ENCODE measurements at places on chromosomes 7 and 10. TPM values are rescaled to one million over a fixed set of nuclear protein-coding genes. Genes with fewer than 3 reads are reported as not detected.

DNA sequence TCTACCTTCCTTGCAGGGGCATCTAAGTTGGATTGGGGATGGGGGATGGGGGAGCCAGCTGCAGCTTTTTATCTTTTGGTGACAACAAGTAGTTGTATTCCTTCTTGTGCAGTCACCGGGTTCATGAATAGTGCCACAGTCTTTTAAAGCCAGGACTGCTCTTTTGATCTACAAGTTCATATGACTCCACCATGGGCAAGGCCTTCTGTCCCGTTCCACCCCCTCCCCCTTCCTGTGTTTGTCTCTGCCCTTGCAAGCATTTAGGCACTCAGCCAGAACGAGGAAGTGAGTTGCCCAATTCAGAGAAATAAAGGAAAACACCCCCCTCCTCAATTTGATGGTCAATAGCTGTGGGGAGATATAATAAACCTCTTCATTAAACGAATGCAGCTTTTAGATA lies 44.8 kb upstream of the EGR2 start:
- DNase-seq: no peak

DNA sequence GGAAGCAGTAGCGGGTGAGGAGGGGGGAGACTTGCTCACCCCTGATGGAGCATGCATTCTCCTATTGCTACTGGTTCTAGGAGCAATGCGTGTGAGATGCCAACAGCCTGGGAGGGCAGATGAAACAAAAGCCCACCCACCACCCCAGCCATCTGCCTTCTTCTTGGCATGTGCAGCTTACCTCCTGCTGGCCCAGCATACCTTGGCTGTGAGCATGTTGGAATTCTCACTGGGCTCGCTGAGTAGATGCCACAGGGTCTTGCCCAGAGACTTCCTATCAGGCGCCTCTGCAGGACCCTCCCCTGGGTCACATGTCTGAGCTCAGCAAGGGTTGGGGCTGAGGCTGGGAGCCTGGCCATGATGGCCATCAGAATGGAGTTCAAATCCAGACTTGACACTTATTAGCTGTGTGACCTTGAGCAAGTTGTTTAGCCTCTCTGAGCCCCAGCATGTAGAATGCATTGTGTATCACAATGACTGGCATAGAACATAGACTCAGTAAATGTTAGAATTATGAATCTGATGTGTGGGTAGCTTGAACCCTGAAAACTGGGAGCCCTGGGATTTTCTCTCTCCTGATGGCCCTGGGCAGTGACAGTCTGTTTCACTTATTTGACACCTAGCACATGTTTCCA lies 38.2 kb downstream of the CDH23 start:
- DNase-seq: no peak

DNA sequence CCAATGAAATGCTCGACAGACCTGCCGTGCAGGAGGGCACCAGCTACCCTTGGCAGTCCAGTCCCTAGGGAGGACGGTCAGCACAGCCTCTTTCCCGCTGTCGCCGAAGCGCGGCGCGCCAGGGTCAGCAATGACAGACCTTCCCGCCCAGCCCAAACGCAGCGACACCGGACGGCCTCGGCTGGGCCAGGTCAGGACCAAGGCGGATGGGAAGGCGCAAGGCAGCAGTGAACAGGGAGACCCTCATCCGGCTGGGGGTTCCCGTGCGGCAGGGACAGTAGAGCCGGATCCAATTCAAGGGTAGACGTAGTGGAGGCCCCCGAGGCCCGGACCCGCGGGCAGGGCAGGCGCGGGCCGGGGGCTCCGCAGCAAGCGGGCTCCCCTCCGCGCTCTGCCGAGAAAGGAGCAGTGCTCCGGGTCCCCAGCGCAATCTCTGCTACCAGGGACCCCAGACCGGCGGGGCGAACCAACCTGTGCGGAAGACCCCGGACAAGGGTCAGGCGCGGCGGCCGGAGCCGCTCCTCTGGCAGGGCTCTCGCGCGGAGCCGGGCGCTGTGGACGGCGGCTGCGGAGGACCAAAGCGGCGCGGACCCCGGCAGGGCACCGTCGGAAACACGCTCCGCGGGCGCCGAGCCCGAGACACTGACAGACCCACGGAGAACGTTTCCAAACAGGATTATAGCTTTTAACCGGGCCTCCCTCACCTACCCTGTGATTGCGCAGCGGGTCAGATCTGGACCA lies at the start of gene SEC31B:
Gene SEC31B, minus strand, starts transcription at position 551 of the 741 bp plus-strand sequence. CDS start 2,909 bp downstream, outside the sequence.
- DNase-seq: no peak

DNA sequence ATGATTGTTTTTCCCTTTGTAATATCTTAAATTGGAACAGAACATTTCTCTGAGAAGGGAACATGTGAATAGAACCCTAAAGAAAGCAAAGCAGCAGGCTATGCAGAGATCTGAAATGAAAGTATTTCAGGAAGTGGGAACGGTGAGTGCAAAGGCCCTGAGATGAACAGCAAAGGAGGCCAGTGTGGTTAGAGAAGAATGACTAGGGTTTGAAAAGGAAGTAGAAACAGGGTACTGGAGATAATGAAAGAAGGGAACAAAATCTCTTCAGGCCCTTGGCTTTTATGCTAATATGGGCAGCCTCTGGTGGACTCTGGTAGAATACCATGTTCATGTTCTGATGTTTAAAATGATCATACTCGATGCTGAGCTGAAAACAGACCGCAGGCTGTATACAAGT lies 22.2 kb downstream of the ARHGAP21 start:
- no peak for DNase-seq

- DNase-seq: no peak
Observed at GRCh38 chr7:36448781-36449379, 59.2 kb downstream of the ANLN start.

DNA sequence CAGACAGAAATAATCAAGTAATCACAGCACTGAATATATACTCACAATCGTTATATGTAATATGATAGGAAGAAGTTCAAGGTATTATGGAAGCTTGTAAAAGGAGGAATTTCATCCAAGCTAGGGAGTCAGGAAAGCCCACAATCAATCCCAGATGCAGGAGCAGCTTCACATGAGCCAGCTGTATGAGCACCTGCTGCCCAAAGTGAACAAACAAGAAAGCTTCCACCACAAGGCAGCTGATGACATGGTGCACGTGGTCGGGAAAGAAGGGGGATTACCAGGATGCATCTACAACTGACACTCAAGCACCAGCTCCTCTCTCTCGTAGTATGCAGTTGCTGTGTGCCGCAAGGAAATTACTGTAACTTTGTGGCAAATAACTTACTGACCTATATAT lies 225.2 kb downstream of the XPNPEP1 start:
- DNase-seq: no peak

The HABP2 gene
- total RNA-seq: not detected

The OPN1SW gene
- not detected for total RNA-seq

The SPAG6 gene
- total RNA-seq: not detected

The PSD gene
- total RNA-seq: 5.2 TPM

Data from activated naive CD8-positive, alpha-beta T cell treated with anti-CD3 and anti-CD28 coated beads for 36 hours (primary cell).